ENCODE measurements at places on chromosomes 5 and 9.

GRCh38 chr5:179679014-179679674 is 1.7 kb downstream of the CBY3 start:
- DNase-seq: peak; percentile 73

- no peak for DNase-seq
These were observed 243.0 kb downstream of the PSAT1 start for GRCh38 chr9:78539904-78540303.

- DNase-seq: no peak
These were observed 169.8 kb downstream of the COL23A1 start for GRCh38 chr5:178420354-178420781.

GRCh38 chr9:126457890-126458289 is 131.3 kb downstream of the MVB12B start:
- no peak for DNase-seq

GRCh38 chr5:139845846-139846681 is 50.5 kb downstream of the PSD2 start:
- no peak for DNase-seq

- DNase-seq: no peak
These were observed 76.7 kb upstream of the GDNF start for GRCh38 chr5:37916525-37916924.

- DNase-seq: peak; percentile 90
These were observed 16.8 kb upstream of the NSD1 start for GRCh38 chr5:177116631-177117373.

DNA sequence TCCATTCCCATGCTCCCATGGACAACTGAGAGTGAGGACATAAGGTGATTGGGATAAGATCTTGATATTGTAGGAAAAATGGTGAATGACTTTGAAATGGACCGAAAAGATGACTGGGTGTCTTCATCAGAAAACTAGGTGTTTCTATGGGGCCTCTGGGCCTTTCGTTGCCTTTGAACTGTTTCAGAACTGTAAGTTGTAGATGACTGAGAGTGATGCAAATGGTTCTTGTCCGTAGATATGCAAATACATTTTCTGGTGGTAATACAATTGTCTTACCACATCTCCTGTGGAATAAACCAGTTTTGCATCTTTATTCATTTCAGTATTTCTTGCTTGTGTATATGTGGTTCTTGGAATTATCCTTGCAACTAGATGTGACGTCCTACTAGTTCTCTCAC is 16.0 kb upstream of the TEX48 start:
- DNase-seq: no peak

GRCh38 chr5:84131372-84131771 is 253.3 kb downstream of the EDIL3 start:
- DNase-seq: no peak

GRCh38 chr9:95029288-95029687 is 288.2 kb downstream of the FANCC start:
- no peak for DNase-seq

DNA sequence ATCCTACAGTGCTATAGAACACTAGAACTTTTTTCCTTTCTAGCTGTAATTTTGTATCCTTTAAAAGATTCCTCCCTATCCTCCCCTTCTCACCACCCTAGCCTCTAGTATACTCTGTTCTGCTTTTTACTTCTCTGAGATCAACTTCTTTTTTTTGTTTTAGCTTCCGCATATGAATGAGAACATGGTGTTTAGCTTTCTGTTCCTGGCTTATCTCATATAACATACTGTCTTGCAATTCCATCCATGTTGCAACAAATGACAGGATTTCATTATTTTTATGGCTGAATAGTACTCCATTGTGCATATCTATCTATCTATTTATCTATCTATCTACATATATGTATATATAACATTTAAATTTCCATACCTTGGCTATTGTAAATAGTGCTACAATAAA is 126.0 kb upstream of the MAN2A1 start:
- DNase-seq: no peak

Data from left ventricle myocardium inferior (tissue), 1 donor.